Stimulated activated CD8-positive, alpha-beta memory T cell treated with anti-CD3 and anti-CD28 coated beads, Interleukin-4, amount 100 ng/mL, for 48 hours (primary cell): ENCODE measurements at places on chromosomes 2 and 18.

DNA sequence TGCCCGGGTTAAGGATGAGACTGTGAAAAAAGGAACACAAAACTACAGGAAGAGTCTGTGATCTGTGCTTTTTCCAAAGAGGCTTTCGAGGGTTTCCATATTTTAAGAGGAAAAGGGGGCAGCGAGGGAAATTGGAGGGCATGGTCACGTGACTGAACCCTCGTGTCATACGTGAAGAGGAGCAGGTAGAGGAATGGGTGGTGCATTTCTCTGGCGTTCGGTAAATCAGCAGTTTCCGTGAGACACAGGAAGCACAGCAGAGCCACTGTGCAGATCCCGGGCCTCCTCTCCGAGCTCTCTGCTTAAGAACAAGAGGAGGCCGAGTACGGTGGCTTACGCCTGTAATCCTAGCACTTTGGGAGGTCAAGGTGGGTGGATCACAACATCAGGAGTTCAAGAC, 219.7 kb downstream of the NDUFA10 start:
- no peak for DNase-seq

GRCh38 chr2:163604941-163605555, 130.8 kb downstream of the FIGN start:
- DNase-seq = no peak

DNA sequence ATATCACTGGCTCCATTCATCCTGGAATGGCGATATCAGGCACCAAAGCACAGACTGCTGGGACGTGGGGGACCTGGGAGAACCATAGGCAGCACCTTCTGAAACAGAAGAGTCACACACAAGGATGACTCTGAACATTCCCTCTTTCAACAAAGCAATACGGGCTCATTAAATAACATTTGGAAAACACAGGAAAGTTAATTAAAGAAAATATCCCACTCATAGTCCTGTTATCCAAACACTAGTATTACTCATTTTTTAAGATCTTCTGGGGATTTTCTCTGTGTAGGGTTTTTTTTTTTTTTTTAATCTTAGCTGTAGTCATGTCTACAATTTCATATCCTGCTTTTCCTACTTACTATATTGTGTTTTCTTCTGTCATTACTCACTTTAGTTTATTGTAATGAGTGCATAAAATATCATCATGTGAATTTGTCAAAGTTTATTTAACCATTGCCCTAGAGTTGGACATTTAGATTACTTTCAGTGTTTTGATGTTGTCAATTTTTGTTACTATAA, 70.0 kb upstream of the SP3 start:
- no peak for DNase-seq

GRCh38 chr2:75807992-75808391, 97.3 kb upstream of the GCFC2 start:
- no peak for DNase-seq

GRCh38 chr2:198374375-198375082, 570.1 kb downstream of the PLCL1 start:
- peak; percentile 40 for DNase-seq

- no peak for DNase-seq
Observed at GRCh38 chr2:176781570-176782217, 430.9 kb upstream of the HNRNPA3 start.

DNA sequence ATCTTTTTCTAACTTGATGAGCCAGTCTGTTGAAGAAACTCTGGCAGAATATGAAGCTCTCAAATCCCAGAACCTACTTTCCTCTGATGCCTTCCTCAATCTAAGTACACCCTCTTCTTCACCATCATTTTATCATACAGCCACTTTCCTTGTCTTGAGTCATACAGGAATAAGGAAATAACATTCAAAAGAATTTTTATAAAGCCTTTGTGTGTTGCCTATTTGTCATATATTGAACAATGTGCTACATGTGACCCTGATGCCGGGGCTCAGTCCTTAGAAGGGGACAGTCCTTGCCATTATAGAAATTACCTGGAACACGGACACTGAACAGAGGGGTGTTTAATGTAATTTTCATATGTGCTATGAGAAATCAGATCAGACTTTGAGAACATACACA, 27.4 kb downstream of the RAPGEF4 start:
- DNase-seq = no peak

DNA sequence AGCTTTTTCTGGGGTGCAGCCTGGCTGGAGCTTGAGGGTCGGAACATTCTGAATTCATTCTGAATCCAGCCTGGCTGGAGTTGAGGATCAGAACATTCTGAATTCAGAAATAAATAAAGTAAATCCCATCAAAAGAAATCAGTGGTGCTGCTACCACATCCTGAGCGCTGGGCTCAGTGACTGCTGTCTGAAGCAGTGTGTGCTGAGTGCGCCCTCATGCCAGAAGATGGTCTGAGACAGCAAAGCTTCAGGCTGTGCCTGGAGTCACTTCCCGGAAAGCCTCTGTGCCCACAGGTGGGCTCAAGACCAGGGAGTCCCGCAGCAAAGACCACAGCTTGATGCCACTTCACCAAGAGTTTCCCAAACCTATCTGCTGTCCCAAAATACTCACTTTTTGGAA, 187.9 kb downstream of the VAPA start:
- no peak for DNase-seq

DNA sequence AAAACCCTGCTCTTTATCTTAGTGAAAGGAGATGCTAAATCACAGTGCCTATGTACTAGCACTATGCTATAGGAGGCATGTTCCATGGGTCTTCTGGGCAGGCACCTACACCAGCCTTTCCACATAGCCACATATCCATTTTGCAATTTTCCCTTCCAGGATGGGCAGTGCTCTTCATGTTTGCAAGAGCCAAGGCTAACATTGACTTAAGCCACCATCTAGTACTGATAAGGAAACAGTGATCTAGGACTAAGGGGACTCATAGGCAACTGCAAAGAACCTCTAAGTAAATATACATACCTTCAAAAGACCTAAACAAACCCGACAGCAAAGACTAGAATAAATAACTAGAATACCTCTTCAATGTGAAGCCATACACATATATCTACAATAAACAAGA, 919.7 kb upstream of the GYPC start:
- no peak for DNase-seq

DNA sequence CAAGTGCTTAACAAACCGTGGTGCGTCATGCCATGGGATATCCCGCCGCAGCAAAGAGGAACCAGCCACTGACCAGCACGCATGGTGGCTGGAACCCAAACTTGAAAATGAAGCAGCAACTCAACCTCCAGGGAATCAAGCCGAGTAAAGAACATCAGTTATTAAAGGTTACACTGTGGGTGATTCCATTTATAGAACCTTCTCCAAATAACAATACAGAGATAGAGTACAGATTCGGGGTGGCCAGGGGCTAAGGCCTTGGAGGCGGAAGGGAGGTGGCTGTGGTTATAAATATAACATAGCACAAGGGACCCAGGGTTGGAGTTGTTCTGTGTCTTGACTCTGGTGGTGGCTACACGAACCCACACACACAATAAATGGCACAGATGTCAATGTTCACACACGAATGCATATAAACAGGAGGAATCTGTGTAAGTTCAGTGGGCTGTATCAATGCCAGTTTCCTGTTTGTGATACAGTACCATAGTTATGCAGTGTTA, 123.1 kb downstream of the EIPR1 start:
- no peak for DNase-seq

DNA sequence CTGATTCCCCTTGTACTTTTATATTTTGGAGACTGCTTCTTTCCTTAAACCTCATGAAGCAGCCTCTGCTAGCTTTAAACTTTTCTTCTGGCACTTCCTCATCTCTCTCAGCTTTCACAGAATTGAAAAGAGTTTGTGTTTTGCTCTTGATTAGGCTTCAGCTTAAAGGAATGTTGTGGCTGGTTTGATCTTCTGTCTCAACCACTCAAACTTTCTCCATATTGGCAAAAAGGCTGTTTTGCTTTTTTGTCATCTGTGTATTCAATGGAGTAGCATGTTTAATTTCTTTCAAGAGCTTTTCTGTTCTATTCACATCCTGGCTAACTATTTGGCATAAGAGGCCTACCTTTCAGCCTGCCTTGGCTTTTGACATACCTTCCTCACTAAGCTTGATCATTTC, 36.3 kb upstream of the MSTN start:
- DNase-seq = no peak

- DNase-seq = no peak
Observed at GRCh38 chr2:33268246-33268831, 208.1 kb upstream of the RASGRP3 start.

- DNase-seq = no peak
Observed at GRCh38 chr2:142254031-142254430, 123.2 kb upstream of the LRP1B start.

GRCh38 chr2:26752656-26753055, 11.4 kb upstream of the SLC35F6 start:
- no peak for DNase-seq

GRCh38 chr2:39124746-39125057, 3.9 kb upstream of the SOS1 start:
- DNase-seq = no peak

- DNase-seq = no peak
Observed at GRCh38 chr2:173523497-173523896, 168.8 kb downstream of the CDCA7 start.

DNA sequence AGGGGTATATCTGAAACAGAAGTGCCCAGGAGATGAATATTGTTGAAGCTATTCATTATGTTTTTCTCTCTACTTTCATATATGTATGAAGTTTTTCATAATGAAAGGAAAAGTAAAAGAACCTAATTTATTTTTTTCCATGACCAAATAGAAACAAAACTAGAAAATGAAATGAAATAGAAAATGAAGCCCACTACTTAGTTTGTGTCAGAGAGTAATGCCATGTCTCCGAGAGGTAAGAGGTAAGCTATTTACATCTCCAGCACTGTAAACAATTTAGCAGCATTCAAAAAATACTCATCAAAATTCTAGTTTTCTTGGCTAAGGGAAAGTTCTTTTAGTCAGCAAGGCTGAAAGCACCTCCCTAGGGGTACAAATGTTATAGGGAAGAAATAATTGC, 238.6 kb downstream of the PTH2R start:
- DNase-seq = no peak

DNA sequence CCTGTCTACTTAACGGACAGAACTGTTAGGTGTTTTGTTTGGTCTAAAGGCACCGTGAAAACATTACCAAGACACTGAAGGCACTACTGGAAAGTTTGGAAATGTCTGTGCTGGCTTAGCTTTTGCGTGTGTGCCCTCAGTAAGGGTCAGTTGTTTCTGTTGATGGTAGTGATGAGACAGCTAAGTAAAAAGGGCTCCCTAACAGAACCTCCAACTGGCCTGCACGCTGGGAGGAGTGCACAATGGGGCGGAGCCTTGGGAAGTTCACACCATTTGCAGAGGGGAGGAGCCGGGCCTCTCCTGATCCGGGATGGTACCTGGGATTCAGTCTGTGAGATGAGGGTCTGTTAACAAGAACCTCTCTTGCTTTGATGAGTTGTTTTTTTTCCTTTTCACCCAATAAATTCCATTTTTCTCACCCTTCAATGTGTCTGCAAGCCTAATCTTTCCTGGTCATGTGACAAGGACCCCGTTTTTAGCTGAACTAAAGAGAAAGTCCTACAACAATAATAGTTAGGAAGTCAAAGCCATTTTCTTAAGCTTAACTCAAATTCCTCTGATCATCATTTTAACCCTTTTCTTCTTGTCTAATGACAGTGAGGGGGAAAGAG, 368.7 kb downstream of the PARD3B start:
- DNase-seq = no peak

DNA sequence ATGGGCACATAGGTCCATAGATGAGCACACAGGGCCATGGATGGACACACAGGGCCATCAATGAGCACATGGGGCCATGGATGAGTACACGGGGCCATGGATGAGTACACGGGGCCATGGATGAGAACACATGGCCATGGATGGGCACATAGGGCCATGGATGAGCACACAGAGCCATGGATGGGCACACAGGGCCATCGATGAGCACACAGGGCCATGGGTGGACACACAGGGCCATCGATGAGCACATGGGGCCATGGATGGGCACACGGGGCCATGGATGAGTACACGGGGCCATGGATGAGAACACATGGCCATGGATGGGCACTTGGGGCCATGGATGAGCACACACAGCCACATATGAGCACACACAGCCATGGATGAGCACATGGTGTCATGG, 192.6 kb upstream of the HDAC4 start:
- no peak for DNase-seq

GRCh38 chr18:56076723-56077122, 488.7 kb upstream of the TCF4 start:
- DNase-seq = no peak

GRCh38 chr2:172623249-172623965, 67.5 kb downstream of the PDK1 start:
- no peak for DNase-seq

DNA sequence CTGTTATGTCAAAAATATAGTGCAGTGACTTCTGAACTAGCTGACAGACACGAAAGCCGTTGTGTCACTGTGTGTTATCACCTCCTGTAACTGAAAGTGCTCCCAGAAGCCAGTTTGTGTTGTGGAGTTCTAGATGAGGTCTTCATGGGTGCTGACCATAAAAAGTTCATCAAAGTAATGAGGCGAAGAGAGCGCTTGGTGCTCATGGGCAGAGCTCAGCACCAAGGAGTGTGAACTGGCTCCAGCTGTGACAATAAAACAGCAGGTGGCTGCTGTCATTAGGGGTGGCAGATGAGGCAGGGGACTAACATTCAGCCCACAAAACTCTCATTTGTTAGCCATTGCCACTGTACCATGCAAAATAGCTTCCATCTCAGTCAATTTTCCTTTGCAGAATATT, 151.1 kb downstream of the ZNF407 start:
- DNase-seq = no peak

DNA sequence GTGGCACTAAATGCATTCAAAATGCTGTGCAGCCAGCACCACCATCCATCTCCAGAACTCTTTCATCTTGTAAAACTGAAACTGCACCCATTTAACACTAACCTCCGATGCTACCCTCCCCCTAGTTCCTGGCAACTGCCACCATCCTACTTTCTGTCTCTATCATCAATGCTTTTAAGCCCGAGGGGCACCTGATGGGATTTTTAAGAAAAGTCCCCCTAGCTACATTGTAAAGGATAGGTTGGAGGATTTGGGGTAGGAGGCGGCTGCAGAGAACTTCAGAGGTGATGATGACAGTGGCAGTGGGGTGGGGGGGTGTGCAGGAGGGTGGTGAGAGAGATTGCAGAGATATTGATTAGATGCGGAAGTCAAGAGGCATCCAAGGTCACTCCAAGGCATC, 10.8 kb upstream of the YWHAQ start:
- peak; percentile 50 for DNase-seq

- DNase-seq = no peak
Observed at GRCh38 chr2:105144152-105144940, 97.2 kb upstream of the GPR45 start.

GRCh38 chr2:225428360-225428759, 28.9 kb downstream of the NYAP2 start:
- DNase-seq = no peak

DNA sequence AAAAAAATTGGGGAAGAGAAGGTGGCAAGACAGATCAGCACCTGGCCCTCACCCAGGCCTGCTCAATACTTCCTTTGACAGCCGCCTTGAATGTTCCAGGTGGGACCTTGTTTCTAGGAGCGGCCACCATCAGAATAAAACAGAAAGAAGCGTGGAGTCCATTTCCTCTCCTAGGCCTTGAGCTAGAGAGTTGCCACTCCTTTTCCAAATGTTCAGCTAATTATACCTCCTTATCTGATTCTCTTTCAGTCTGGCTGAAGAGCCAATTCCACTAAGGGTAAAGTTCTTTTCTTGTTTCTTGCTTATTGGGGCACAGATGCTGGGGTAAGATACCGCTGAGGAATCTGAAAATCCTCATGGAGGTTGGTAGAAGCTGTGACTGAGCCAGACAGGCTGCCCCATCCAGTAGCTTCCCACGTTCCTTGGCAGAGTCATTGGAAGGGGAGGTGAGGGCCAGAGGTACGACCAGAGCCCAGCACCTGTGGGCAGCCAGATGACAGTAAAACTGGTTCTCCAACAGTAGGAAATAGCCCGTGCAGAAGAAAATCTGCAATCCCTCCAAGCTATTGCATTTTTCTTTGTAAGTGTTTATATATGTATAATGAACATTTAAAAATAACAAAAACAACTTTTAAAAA, 51.5 kb downstream of the PLB1 start:
- DNase-seq = no peak
